ENCODE measurements at places on chromosomes 5 and 9.

DNA sequence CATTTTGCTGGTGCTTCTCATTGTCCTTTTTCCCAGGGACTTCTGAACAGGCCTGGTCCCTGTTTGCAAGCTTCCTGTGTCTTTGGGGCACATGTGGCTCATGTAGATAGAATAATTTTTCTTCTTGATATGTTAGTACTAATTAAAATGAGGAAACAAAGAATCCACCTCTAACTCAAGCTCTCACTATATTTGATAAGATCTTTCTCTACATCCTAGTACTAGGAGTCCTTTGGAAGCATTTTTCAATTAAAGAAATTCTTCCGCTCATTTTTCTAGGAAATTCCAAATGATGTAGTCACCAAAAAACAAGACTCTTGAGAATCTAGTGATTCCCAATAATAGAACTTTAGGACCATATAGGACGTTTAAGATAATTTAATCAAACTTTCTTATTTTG, 165.3 kb downstream of the SEC61B start:
- DNase-seq, result no peak

DNA sequence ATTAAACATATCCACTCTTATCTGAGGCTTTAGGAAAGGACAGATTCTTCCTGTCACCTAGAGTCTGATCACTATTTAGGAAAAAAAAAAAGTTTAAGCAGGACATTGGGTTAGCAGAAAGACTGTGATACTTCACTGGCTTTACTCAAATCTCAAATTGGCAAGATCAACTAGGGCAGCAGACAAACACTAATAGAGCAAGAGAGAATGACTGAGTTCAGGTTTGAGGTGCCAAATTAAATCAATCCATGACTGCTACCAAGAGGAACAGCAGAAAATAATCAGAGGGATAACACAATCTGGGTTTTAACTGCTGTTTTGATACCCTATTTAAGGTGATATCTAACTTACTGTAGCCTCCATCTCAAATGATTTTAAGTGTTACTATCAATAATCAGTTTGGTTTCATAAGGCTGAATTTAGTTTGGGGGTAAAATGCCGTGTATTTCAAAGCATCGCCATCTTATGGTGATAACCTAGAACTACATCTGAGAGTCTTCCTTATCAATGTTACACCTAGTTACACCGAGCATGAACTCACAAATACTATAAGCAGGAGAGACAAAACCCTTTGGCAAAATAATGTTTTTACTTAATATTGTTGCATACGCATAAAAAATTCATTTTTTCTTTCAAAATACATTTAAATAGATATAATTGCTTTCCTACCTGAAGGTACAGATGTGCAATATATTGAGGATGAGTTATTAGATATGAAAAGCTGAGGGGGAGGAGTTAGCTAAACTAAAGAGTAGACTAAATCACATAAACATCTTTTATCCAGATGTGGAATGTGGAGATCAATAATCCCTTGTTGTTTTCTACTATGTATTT, 286.4 kb upstream of the CDH12 start:
- no peak for DNase-seq

- DNase-seq, result no peak
Observed at GRCh38 chr5:10654566-10654965, 90.7 kb downstream of the ANKRD33B start.

DNA sequence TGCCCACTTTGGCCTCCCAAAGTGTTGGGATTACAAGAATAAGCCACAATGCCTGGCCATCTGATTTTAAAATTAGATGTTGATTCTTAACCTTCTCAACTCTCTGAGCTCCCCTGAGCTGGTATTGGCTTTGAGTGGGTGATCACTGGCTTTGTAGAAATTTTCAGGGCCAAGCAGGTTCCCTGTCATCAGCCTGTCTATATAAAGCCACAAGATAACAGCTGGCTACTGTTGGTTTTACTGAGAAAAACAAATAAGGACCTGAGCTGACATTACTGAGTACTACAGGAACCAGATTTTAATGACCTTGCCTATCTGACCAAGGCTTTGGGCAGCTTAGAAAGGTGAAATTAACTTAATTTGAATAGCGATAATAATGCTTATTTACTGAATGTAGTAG, 153.6 kb downstream of the MSX2 start:
- no peak for DNase-seq

DNA sequence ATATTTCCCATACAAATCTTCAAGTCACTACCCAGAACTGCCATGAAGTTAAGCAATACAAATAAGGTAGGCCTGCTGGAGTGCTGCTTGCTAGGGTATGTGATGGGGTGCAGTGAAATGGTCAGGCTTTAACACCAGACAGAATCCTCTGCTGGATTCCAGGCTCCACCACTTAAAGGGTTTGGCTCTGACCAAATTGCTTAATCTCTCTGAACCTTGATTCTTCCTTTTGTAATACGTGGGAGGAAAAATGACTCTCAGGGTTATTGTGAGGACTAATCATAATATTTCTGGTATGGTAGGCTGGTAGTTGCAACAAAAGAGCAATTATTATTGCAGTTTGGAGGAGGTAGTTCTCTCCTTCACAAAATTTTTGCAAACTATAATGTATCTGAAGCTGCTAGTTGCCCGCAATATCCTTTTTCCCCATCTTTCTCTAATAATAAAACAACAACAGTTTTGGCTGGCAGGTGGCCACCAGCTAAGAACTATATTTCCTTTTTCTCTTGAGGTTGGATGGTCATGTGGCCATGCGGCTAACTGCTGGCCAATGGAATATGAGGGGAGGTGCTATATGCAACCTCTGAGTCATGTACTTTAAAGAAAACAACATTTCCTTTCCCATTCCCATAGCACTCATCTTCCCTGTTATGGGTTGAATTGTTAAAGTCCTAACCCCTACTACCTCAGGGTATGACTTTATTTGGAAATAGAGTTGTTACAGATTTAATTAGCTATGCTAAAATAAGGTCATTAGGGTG, 44.1 kb downstream of the CCL28 start:
- DNase-seq, result no peak

DNA sequence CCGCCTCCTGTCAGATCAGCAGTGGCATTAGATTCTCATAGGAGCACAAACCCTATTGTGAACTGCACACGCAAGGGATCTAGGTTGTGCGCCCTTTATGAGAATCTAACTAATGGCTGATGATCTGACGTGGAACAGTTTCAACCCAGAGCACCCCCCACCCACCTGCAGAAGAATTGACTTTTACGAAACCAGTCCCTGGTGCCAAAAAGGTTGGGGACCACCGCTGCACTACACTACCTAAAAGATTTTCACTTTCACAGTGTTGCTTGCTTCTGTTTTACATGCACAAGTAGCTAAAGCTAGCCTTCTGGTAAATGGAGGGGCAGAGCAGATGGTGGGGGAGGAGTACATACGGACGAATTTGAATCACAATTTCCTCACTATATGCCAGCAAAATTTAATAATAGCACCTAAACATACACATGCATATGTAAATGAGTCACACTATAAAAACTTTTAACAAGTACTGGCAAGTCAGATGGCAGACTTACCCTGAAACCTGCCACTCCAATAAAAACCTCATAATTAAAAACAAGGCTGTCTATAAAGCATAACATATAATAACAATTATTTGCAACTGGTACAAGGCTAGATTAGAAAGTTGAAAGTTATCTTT, 24.0 kb upstream of the CDKN2B start:
- DNase-seq, result no peak

DNA sequence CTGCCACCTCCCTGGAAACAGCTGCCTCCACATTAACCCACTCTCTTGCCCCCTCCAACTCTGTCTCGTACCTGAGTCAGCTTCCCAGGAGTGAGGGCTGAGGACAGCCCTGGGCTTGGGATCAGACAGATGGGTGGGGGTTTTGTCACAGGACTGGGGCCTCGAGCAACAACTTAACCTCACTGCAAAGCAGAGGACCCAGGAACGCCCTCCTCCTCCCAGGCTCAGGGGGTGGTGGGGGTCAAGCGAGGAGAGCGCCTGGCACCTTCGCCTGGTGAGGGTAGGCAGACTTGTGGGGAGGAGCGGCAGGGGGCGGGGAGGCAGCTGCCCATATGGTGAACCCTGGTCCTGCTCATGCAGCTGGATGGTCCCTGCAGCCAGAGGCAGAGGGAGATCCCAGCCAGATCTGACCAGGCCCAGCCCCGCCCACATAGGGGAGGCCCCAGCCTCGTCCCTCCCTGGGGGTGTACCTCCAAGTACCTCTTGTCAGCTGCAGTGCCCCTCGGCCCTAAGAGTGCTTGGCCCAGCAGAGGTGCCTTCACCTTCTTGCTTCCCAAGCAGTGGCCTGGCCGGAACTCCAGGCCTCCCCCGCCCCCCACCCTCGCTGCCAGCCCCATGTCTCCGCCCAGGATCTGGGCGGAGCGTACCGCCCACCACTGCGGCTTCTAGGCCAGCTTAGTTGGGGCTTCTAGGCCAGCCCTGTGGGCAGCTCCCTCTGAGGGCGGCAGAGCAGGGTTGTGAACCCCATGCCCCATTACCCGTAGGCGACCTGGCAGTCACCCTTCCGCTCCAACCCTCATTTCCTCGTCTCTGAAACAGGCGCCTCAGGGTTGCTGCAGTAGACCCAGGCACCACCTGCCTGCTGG, at the start of gene SARDH:
SARDH (minus strand) TSS at position 579 of the 866 bp plus-strand sequence. CDS start 4,179 bp downstream, outside the sequence.
- peak; percentile 74 for DNase-seq

GRCh38 chr5:139049780-139050179, 148.4 kb downstream of the SIL1 start:
- DNase-seq, result no peak

GRCh38 chr5:24110004-24110615, 534.7 kb downstream of the CDH10 start:
- no peak for DNase-seq

- DNase-seq, result no peak
Observed at GRCh38 chr5:14868771-14869170, 2.8 kb downstream of the ANKH start.

- no peak for DNase-seq
Observed at GRCh38 chr9:75903785-75904360, 13.4 kb downstream of the PCSK5 start.

- DNase-seq, result no peak
Observed at GRCh38 chr9:115891929-115892328, 261.7 kb upstream of the PAPPA start.

- no peak for DNase-seq
Observed at GRCh38 chr9:96644137-96644536, 11.0 kb downstream of the PRXL2C start.

- DNase-seq, result no peak
Observed at GRCh38 chr5:114362197-114362976, 517 bp downstream of the KCNN2 start.

GRCh38 chr9:135095470-135096407, 8.3 kb downstream of the OLFM1 start:
- DNase-seq, result no peak

DNA sequence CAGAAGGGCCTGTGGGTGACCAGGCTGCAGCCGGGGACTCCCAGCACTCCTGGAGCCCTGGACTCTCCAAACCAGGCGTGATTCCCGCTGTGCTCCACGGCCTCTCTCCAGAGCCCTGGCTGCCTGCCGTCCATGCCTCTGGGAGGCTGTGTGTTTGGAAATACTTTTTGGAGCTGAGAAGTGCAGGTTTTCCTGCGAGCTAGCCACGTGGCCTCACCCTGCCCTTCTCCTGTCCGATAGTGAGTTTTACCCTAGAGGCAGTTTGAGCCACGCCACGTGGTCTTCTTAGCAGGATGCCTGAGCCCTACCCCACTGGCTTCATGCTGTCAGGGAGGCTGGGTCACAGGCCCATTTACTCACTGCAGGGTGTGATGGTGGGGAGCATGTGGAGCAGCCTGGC, 71.3 kb downstream of the COL5A1 start:
- no peak for DNase-seq

DNA sequence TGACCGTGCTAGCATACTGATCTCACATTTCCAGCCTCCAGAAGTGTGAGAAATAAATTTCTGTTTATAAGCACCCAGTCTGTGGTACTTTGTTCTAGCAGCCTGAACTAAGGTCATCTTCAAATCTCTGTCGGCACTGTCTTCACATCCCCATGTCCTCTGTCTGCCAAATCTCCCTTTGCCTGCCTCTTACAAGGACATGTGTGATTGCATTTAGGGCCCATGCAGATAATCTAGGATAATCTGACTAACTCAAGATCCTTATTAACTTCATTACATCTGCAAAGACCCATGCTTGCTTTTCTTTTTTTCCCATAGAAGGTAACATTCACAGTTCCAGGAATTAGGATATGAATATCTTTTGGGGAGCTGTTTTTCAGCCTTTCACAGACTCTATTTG, 132.7 kb downstream of the AOPEP start:
- DNase-seq, result no peak

- DNase-seq, result no peak
Observed at GRCh38 chr5:3007577-3007976, 256.1 kb upstream of the IRX2 start.

DNA sequence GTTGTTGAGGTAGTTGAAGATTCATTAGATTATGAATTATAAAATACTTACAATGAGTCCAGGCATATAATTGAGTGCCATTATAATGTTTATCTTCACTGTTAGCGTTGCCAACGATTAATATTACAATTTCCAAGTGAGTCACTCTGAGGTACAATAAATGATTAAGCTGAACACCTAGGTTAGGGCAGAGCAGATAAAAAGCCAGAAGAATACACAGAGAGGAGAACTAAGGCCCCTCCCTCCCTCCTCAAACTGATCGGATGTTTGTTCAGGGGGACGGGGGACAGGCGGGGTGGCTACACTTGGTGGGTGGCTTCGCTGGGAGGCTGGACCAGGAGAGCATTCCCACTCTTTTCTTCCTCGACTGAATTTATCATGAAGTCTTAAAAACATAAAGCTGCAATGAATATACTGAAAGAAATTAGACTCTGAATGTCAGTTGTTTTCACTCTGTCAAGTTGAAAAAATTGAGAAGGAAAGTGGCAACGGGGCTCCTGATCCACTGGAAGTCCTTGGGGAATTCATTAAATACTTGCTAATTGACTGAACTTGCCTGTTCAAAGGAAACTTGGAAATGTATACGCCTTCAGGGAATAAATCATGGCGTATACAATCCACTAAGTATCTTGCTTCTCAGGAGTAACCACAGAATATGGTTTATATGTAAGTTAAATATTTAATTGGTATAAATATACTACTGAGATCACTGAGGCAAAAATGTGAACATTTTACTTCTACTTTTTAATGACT, 198.1 kb downstream of the TSSK1B start:
- no peak for DNase-seq

DNA sequence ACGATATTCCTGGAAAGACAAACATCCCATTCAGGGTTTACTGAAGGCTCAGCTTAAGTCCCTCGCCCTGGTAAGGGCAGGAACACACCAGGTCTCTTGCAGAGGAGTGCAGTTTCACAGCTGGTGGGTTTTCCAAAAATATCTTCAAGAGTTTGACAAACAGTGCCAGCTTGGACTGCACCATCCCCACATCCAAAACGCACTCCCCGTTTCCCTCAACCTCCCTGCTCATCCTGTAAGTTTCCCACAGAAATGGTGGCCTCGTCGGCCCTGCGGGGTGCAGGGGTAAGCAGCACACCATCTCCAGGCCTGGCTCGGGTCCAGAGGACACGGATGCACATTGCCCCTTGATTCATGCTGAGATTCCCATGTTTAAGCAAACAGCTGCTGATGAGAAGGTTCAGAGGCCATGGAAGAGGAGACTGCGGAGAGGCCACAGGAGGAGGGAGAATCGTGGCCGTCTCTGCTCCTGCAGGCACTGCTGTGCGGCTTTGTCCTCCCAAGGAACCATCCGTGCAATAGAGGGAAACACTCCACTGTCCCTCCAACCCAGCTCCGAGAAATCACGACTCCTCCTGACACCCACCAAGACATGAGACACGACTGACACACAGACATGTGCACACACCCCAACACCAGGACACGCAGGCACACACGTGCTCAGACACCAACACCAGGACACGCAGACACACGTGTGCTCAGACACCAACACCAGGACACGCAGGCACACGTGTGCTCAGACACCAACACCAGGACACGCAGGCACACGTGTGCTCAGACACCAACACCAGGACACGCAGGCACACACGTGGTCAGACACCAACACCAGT, 24.0 kb upstream of the SLC12A7 start:
- DNase-seq, result no peak

- no peak for DNase-seq
Observed at GRCh38 chr9:134301387-134302129, 24.7 kb upstream of the RXRA start.
